Mesothelial cell of epicardium (in vitro differentiated cells): ENCODE measurements at places on chromosomes 2 and 18.

DNA sequence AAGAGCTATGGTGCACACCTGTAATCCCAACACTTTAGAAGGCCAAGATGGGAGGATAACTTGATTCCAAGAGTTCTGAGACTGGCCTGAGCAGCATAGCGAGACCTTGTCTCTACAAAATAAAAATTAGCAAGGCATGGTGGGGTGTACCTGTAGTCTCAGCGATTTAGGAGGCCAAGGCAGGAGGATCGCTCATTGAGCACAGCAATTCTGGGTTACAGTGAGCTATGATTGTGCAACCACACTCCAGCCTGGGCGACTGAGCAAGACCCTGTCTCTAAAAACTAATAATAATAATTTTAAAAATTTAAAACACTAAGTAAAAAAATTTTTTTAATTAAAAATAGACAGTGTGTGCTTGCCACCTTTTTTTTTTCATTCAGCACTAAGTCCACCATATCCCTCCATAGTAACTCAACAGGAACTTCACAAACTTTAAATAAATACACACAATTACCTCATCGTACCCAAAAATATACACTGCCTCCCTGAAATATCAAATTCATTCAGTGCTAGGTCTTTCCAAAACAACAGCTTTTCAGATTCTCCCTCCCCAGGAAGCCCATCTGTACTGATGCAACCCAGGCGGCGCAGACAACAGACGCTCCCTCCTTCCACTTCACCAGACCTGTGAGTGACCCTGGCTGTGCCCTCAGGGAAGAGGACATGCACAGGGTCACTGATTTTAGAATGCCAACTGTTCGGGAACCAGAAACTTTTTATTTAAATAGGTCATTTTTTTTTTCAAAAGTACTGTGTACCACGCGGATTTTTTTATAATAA is 29.6 kb downstream of the FAM168B start:
- H3K4me3 ChIP-seq: no peak overlapping the region
- peaks cover 37% of the 10 kb centered on the region for H3K36me3 ChIP-seq
- peak overlapping the region; percentile 31 for H3K27ac ChIP-seq
- H3K4me1 ChIP-seq: peaks cover 16% of the 10 kb centered on the region
- no peaks in the 10 kb centered on the region for H3K27me3 ChIP-seq

DNA sequence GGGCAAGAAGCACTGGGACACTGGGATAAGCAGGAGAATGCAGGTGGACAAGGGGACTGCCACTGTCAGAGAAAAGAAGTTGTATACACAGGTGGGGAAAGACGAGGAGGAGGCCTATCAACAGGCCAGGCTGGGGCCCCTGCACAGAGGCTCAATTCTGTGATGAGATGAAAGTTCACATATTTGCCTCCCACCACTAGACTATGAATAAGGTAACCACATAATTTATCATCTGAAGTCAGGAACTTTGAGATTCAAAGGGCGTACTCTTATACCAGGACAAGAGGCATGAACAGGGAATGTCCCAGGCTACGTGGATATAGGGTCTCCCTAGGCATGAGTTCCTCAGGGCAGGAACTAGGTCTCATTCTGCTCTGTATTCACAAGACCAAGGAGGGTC is 34.2 kb downstream of the RNU4ATAC start:
- no peak for DNase-seq
- H3K27me3 ChIP-seq: no peaks in the 10 kb centered on the region
- peak overlapping the region; percentile 84 for H3K27ac ChIP-seq
- H3K4me3 ChIP-seq: no peak overlapping the region
- H3K36me3 ChIP-seq: peaks cover 3% of the 10 kb centered on the region
- peaks cover 27% of the 10 kb centered on the region for H3K4me1 ChIP-seq

DNA sequence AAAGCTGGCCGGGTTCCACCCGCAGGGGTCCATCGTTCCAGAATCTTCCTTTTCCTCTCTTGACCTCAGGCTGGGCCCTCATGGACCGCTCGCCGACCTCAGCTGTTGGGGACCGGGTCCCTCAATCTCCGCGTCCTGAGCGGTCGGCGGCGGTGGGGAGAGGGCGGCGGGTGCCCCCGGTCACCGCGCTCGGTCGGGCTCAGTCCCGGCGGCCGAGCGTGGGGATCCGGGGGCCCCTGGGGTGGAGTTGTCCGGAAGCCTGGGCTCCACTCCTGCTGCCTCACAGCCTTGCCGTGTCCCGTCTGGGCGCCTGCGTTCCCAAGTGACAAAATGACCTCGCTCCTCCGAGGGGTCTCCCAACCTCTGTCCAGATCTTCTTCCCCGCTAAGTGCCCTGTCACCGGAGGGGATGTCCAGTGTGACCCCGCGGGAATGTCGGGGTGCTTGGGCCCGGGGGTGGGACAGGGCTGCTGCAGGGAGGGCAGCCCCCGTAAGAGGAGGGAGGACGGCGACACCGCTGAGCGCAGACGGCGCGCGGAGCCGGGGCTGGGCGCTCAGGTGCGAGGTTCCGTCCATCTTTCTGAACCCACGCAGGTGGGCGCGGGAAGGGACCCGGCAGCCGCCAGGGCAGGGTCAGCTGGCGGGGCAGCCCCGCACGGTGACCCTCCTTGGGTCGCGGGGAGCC is 16.0 kb upstream of the E2F6 start:
- H3K4me3 ChIP-seq: peak overlapping the region; percentile 59
- no peak for DNase-seq
- H3K27me3 ChIP-seq: peaks cover 37% of the 10 kb centered on the region
- H3K27ac ChIP-seq: peak overlapping the region; percentile 51
- H3K4me1 ChIP-seq: peaks cover 26% of the 10 kb centered on the region
- no peaks in the 10 kb centered on the region for H3K36me3 ChIP-seq

GRCh38 chr2:167342769-167343168 is 454.5 kb downstream of the XIRP2 start:
- H3K4me3 ChIP-seq: no peak overlapping the region
- no peak for DNase-seq
- H3K27ac ChIP-seq: no peak overlapping the region
- H3K27me3 ChIP-seq: no peaks in the 10 kb centered on the region
- peaks cover 4% of the 10 kb centered on the region for H3K4me1 ChIP-seq

GRCh38 chr2:7539760-7540159 is 622.5 kb downstream of the RNF144A start:
- no peak for DNase-seq
- H3K36me3 ChIP-seq: no peaks in the 10 kb centered on the region
- H3K27me3 ChIP-seq: peaks cover 13% of the 10 kb centered on the region
- H3K27ac ChIP-seq: no peak overlapping the region

- H3K36me3 ChIP-seq: no peaks in the 10 kb centered on the region
- no peaks in the 10 kb centered on the region for H3K27me3 ChIP-seq
- peak overlapping the region; percentile 89 for H3K27ac ChIP-seq
- DNase-seq: no peak
Observed at GRCh38 chr2:186590759-186591505, 1.1 kb downstream of the ITGAV start.

DNA sequence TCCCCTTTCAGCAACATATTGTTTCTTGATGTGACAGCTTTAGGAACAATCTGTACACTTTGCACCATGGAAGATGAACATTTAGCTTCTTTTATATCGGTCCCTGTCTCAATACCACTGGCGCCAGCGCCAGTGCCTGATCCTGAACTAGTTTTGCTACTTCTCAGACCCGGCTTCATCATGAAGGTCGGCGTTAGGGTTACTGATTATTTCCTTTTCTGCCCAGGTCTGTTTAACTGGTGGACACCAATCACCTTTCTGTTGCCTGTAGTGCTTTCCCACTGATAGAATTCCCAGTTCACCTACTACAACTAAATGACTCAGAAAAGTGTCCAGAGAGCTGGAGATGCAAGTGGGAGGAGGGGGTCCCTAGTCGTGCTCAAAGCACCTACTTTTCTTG is 99.5 kb downstream of the MYCN start:
- H3K4me3 ChIP-seq: no peak overlapping the region
- peaks cover 8% of the 10 kb centered on the region for H3K4me1 ChIP-seq

DNA sequence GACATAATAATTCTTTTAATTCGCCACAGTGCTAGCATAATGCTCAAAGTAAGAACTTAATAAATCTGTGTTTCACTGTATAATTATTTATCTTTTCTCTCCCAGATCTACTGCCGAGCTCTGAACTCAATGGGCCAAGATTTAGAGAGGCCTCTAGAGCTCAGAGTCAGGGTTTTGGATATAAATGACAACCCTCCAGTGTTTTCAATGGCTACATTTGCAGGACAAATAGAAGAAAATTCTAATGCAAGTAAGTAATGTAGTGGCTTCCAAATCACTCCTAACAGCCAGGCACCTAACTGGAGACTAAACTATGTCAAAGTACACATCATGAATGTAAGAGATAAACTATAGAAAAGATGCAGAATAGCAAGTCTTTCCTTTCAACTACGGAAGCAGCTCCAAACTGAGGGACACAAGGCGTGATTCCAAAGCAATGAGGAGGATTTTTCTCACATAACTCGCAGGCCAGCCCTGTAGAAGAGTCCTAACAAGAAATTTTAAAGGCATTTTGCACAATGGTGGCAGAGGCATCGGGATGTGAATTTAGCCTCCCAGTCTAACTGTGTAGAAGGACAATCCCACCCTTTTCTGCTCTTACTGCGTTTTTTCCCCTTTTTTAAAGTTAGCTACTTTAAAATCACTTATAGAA is 12.0 kb downstream of the DSG1 start:
- no peak overlapping the region for H3K27ac ChIP-seq
- H3K4me3 ChIP-seq: no peak overlapping the region
- no peaks in the 10 kb centered on the region for H3K36me3 ChIP-seq
- peaks cover 7% of the 10 kb centered on the region for H3K4me1 ChIP-seq

DNA sequence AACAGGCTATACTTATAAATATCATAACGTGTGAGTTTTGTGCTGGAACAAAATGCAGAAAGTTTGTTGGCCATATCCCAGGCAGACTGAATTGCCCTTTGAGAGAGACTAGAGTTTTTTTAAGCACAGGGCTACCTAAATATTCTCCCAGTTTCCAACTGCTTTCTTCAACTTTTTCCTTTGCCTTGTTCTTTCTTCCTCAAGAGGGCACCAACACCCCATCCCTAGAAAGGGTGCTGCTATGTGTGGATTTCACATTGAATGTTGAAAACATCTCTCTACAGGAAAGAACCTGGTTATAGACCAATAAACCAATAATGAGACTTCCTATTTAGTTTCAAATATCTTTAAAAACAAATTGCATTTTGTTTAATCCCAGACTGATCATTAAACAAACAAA is 87.9 kb downstream of the ICOS start:
- no peak overlapping the region for H3K4me3 ChIP-seq
- DNase-seq: no peak
- peaks cover 34% of the 10 kb centered on the region for H3K4me1 ChIP-seq
- no peaks in the 10 kb centered on the region for H3K27me3 ChIP-seq
- H3K27ac ChIP-seq: peak overlapping the region; percentile 23

GRCh38 chr2:150212722-150213171 is 274.7 kb downstream of the RND3 start:
- H3K4me3 ChIP-seq: no peak overlapping the region
- H3K27ac ChIP-seq: peak overlapping the region; percentile 8
- H3K4me1 ChIP-seq: peaks cover 39% of the 10 kb centered on the region
- no peaks in the 10 kb centered on the region for H3K36me3 ChIP-seq

DNA sequence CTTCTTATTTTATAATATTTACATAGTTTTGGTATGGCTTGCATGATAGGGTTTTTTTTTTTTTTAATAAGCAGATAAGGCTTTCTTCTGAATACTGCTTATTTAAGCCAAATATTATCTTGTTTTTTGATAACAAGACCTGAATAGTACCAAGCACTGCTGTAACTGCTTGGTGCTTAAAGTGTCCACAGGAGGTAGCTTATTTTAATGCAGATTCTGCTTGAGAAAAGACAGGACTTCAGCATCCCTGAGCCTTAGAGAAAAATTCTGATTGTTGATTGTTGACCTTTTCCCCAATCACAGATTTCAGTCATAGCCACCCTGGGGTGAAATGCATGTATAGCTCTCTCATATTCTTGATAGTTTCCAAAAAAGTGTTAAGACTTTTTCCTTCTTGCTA is 336.4 kb downstream of the CTNNA2 start:
- peaks cover 2% of the 10 kb centered on the region for H3K27me3 ChIP-seq
- H3K4me1 ChIP-seq: no peaks in the 10 kb centered on the region
- H3K36me3 ChIP-seq: no peaks in the 10 kb centered on the region
- no peak for DNase-seq
- no peak overlapping the region for H3K27ac ChIP-seq

GRCh38 chr2:113922784-113923183 is 32.9 kb downstream of the ACTR3 start:
- H3K27ac ChIP-seq: no peak overlapping the region
- DNase-seq: no peak
- H3K27me3 ChIP-seq: no peaks in the 10 kb centered on the region
- H3K36me3 ChIP-seq: peaks cover 29% of the 10 kb centered on the region

GRCh38 chr2:203934041-203934492 is 2.5 kb upstream of the ICOS start:
- no peaks in the 10 kb centered on the region for H3K36me3 ChIP-seq
- H3K27me3 ChIP-seq: no peaks in the 10 kb centered on the region
- H3K4me3 ChIP-seq: no peak overlapping the region
- peaks cover 22% of the 10 kb centered on the region for H3K4me1 ChIP-seq

DNA sequence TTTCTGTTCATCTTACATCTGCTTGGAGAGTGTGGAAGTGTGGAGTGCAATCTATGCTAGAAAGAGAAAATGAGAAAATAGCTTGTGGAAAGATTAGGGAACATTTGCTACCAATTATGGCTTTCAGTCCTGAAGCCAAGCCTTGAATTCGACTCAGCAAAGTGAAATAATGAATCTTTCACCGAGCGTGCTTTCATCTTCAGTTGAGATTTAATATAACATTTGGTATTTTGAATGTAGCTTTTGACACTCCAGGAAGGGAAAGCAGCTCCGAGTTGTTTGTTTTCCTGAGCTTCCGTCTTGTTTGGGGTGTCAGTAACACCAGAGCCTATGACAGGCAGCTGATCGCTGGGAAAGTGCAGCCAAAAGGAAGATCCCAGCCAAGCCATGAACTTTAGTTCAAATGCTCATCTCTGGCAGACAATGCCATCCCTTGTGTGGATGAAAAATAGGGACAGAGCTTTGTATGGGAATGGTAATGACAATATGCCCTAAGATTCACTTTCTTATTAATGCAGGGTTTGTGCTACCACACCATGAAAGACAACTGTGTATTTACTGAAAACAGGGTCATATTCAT is 25.0 kb upstream of the PHLPP1 start:
- H3K27ac ChIP-seq: no peak overlapping the region

DNA sequence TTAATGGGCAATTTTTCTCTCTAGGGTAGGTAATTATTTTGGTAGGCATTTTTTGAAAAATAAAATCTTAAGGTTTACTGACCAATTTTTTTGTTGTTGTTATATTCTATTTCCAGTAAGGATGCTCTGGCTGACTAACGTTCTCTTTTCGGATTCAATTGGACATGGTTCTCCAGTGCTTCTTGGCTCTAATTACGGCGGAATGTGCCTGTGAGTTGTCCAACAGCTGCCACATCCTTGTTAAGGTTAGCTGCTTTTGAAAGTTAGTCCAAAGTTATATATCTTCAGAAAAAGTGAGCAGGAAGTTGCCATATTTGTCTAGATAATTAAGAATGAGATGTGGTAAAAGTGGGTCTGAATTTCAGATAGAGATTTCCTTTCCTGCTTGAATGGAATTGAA is 45.8 kb upstream of the SMIM21 start:
- no peak overlapping the region for H3K4me3 ChIP-seq
- no peaks in the 10 kb centered on the region for H3K27me3 ChIP-seq
- no peak overlapping the region for H3K27ac ChIP-seq
- peaks cover 23% of the 10 kb centered on the region for H3K4me1 ChIP-seq
- no peak for DNase-seq

GRCh38 chr2:25066455-25066854 is 24.6 kb downstream of the EFR3B start:
- H3K27ac ChIP-seq: no peak overlapping the region
- DNase-seq: no peak
- no peak overlapping the region for H3K4me3 ChIP-seq
- H3K4me1 ChIP-seq: peaks cover 13% of the 10 kb centered on the region
- H3K36me3 ChIP-seq: peaks cover 4% of the 10 kb centered on the region

- no peak overlapping the region for H3K27ac ChIP-seq
- H3K4me3 ChIP-seq: no peak overlapping the region
- H3K36me3 ChIP-seq: no peaks in the 10 kb centered on the region
- no peak for DNase-seq
- H3K4me1 ChIP-seq: no peaks in the 10 kb centered on the region
Observed at GRCh38 chr2:104118889-104119288, 735.0 kb upstream of the POU3F3 start.
